CD4-positive, alpha-beta T cell treated with Interleukin-6 at 100 ng/mL for 8 hours (primary cell): ENCODE measurements at places on chromosomes 1 and 21.

DNA sequence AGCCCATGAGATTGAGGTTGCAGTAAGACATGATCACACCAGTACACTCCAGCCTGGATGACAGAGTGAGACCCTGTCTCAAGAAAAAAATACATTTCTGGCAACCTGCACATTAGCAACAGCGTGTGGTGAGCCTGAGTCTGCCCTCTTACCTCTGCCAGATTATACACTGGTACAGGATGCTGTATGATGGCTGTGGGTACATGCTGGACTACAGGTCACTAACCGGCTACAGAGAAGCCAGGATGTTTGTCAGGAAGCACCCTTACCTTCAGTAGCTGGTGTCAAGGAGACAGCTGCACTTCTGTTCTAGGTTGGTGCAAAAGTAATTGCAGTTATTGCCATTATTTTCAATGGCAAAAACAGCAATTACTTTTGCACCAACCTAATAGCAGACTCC is 575.7 kb downstream of the NPHP4 start:
- no peak for DNase-seq

- DNase-seq: no peak
These were observed 68.5 kb downstream of the RUNX1 start for GRCh38 chr21:34980423-34981115.

GRCh38 chr21:28801906-28802305 is 190.8 kb downstream of the LTN1 start:
- DNase-seq: no peak

- no peak for DNase-seq
These were observed 80.7 kb downstream of the GIPC2 start for GRCh38 chr1:78126506-78126905.

GRCh38 chr1:61708953-61709907 is 15.7 kb downstream of the TM2D1 start:
- no peak for DNase-seq

GRCh38 chr1:39409055-39409816 is 82.2 kb upstream of the BMP8A start:
- no peak for DNase-seq

DNA sequence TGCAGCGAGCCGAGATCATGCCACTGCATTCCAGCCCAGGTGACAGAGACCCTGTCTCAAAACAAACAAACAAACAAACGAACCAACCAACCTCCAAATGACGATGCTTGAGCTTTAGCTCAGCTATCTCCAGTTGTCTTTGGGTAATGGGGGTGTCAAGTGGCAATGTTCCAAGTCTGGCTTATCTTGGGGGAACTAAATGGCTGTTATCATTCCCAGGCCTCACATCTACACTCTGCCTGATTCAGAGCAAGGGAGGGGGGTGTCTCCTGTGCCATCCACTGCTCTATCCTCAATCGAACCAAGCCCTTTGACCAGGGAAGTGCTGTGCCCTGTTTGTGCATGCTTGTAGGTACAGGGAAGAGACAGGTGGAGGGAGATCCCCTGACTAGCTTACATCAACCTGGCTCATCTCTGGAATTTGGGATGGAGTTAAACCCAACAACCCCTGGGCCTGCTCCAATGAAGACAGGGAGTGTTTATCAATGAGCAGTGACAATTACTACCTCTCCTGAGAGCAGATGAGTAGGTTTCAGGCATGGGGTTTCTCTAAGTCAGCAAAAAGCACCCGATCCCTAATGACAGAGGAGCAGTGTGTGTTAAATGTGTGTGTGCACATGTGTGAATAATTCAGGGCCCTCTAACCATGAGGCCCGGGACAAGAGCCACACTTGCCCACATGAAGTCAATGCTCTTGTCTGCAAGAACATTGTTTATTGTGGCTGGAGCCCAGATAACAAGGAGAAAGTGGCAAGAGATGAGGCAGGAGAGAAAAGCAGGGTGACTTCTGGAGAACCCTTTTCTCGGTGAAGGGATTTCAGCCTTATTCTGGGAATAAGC is 20.3 kb upstream of the IL6R start:
- DNase-seq: no peak

- DNase-seq: no peak
These were observed 174.1 kb downstream of the ACTL8 start for GRCh38 chr1:17929224-17929623.

- no peak for DNase-seq
These were observed 1.5 kb downstream of the GRIK3 start for GRCh38 chr1:37032660-37033354.

DNA sequence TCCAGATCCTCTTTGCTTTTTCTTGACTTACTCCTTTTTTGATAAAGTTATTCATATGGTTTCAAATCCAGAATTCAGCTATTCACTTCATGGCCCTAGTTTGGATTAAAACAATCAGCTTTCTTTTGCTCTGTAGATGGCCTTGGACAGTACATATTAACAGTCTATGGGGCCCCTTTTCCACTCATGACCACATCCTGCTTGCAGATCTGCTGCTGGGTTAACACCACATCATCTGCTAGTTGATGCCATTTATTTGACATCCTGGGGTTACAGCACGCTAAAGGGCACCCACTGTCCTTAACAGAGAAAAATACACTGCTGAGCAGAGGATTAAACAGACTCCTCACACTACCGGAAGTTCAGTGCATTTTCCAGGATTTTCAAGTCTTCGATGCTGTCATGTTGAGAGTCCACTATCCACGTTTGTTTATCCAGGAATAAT is 941 bp upstream of the IFI16 start:
- DNase-seq: peak; percentile 80

DNA sequence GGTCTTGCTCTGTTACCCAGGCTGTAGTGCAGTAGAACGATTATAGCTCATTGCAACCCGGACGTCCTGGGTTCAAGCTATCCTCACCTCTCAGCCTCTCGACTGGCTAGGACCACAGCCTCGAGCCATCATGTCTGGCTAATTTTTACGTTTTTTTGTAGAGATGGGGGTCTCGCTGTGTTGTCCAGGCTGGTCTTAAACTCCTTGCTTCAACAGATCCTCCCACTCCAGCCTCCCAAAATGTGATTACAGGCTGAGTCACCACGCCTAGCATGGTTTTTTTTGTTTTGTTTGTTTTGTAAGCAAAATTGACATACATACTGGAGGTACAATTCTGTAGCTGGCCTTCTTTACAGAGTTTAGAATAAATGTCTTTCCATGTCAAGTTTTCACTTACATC is 994 bp upstream of the LAMTOR5 start:
- DNase-seq: no peak

GRCh38 chr1:228810878-228811711 is 75.8 kb downstream of the RHOU start:
- DNase-seq: no peak

- DNase-seq: no peak
These were observed 429.4 kb upstream of the TMPRSS15 start for GRCh38 chr21:18832950-18833349.

GRCh38 chr1:70085521-70085920 is 119.9 kb downstream of the LRRC40 start:
- no peak for DNase-seq

DNA sequence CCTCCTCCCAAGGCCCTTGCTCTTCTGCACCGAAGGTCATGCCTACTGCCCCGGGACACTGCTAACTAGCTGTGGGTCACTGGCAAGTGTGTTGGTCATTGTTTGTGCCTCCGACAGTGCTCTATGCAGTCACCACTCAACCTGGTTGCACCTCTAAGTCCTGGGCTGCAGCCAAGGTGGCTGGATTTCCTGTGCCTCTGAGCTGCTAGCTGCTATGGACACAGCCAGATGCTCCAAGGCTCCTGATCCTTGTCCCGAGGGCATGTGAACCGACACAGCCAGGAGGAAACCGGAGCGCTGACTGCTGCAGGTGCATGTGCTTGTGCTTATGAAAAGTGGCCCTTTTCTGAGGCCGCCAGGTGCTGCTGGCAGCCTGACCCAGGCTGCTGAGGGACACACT is 14.7 kb upstream of the SPOCD1 start:
- no peak for DNase-seq

- no peak for DNase-seq
These were observed 59.0 kb upstream of the EDEM3 start for GRCh38 chr1:184813528-184814089.

DNA sequence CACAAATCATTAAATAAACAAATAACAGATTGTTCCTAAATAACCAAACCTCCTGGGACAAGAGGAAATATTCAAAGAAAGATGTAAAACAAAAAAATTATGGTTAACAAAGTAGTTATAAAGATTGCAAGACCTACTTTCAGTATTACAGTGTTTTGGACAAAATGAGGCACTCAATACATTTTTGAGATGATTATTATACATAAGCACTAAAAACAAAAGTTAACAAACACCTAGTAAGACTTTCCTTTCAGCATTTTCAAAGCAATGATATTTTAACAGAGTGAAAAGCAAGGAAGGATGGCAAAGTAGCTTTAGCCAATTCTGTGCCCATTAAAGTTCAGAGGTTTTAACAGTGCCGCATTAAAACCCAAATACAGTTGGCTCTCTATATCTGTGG is 17.2 kb downstream of the OMA1 start:
- no peak for DNase-seq

- DNase-seq: no peak
These were observed 59.0 kb downstream of the RUSC1 start for GRCh38 chr1:155379631-155380090.

- no peak for DNase-seq
These were observed 283.4 kb downstream of the ASTN1 start for GRCh38 chr1:176880955-176881595.

DNA sequence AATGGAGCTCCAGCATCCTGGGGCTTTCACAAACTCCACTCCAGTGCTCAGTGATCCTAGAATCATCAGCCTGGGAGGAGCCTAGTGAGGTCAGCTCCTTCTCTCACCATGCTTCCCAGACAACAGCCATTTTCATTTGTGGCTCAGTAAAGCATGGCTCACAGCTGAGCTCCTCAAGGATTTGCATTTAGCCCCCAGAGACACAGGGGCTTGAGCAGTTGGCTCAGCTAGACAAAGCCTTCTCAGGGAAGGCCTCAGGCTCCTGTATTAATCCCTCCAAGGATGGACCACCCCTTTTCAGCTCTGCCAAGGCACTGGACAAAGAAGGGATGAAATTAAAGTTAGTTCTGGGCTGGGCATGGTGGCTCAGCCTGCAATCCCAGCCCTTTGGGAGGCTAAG is 39.5 kb downstream of the ERI3 start:
- no peak for DNase-seq

DNA sequence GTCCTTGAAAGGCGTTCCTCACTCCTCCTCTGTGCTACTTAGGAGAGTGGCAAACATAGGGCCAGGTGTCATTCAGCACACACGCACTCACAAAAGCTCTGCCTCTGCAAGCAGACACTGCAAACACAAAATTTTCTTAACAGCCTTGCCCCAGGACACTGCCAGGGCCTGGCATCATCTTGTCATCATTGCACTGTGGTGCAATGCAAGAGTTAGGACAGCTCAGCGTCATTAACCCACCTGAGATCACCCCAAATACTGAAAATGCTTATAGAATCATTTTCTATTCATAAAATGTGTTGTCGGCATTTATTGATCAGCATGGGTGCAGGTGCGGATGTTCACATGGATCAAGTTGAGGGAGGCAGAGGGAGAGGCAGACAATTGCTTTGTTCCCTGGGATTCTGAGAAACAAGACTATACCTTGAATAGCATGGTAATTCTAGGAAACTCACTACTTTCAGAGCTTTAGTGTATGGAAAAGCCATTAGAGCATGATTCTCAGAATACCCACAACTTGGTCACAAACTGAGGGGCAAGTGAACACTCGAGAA is 3.0 kb downstream of the ADAM30 start:
- no peak for DNase-seq

DNA sequence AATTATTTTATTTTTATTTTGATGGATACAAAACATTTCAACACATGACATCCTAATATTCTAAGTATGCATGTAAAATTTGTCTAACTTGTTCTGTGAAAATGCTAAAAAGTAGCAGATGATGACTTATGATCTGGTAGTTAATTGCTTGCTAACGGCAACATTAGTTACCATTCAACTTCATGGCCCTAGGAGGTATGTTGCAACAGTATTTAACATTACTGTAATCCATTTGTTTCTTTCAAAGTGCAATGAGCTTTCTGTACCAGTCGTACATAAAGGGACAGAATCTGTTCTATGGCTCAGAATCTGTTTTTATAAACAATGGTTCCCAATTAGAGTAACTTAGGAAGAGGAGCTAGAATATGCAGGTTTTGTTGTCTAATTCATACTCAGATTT is 91.5 kb upstream of the ZNHIT6 start:
- DNase-seq: no peak

- no peak for DNase-seq
These were observed 372.6 kb downstream of the AGBL4 start for GRCh38 chr1:49651136-49651535.

- DNase-seq: no peak
These were observed 35.8 kb downstream of the LHX8 start for GRCh38 chr1:75170011-75170410.

DNA sequence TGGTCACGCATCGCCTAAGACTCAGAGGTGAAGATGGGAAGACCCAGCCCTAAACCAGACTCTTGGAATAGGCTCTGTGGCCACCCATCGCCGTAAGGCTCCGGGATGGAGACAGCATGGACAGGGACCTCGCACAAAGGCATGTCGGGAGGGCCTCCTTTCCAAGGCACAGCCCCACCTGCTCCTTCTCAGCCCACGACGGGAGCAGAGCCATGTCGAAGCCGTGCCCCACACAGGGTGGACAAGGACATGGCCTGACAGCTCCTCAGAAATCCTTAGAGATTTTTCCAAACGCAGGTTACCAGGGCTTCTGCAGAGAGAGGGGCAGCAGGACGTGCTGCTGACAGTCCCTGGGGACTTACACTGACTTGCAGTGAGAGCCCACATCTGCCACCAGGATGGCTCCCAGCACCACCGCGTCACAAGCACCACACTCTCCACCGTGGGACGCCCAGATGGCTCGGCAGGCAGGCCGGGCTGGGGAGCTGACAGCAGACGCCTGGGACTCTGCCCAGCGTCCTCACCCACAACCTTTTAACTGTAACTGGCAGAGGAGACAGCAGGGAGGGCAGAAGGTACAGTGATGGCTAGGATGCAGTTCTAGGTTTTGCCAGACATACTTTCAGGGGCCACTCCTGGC is 12.0 kb downstream of the SSU72 start:
- DNase-seq: no peak

- no peak for DNase-seq
These were observed 2.8 kb downstream of the TAL1 start for GRCh38 chr1:47229031-47229885.

GRCh38 chr1:51061231-51061918 is 40.7 kb upstream of the C1orf185 start:
- DNase-seq: no peak

- DNase-seq: no peak
These were observed 729.0 kb upstream of the BRINP3 start for GRCh38 chr1:191206513-191207207.
